ENCODE measurements at places on chromosomes 4 and X.

DNA sequence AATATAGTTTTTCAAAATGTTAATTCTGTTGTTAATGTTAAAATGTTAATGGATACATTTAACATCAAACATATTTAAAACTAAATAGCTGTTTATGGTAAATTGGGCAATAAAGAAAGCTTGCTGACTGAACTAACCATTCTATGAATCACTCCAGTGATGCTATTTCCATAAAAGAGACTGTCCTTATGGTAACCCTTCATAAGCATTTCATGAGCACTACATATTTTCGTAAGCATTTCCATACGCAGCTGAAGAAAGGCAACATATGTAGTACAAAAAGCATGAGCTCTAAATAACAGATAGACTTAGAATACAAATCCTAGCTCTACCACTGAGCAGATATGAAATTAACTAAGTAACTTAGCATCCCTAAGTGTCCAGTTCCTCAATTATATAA is 188.9 kb downstream of the COL25A1 start:
- no peak for DNase-seq

GRCh38 chrX:74534569-74535038 is 79.8 kb downstream of the RLIM start:
- DNase-seq: no peak

DNA sequence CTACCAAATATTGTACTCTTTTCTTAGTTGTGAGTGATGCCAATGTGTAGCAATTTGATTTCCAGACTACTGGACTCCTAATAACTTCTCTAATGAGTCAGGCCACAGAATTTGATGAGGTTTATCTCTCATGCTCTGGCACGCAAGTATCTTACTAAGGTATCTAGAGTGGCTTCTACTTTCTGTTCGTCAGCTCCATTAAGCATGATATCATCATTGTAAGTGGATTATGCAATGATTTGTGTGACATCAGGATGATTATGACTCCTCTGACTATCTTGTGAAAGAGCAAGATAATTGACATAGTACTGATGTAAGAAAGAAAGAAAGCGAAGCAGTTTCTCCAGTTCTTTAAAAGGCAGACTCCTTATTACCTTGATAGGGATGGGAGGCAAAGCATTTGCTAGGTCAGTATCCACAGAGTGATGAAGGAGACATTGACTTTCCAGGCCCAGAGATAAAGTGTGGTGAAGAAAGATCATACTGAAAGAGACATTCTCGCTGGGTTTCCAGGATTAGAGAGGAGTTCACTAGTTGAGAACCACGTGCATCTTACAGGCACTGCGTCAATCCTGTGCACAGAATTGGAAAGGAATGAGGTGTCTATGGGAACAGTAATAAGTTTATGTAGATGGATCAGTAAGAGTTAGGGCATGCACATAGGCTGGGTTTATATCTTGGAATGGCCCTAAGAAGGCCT is 161.9 kb upstream of the STK26 start:
- DNase-seq: no peak

DNA sequence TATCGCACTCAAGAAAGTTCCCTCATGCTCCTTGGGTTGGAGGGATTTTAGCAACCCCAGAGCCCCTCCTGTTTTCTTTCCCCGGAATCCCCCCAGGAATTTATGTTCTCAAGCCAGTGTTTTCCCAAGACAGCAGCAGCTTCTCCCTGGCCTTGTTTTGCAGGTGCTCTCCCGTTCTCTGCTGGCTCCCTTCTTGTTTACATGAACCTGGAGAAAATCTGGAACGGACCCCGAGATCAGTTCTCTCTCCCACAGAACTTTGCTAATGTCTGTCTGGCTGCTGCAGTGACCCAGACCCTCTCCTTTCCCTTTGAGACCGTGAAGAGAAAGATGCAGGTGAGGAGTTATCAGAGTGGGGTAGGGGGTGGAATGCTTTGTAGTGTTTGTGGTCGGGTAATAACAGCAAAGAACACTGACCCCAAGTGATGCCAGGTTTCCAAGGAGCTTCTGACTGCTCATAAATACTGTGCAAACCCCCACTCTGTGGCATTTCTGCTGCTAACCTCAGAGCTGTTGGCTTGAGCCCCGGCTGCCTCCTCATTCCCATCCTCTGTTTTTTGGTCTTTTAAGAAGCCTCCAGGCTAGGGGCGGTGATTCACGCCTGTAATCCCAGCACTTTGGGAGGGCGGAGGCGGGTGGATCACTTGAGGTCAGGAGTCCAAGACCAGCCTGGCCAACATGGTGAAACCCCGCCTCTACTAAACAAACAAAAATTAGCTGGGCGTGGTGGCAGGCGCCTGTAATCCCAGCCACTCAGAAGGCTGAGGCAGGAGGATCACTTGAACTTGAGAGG is 11.1 kb downstream of the SLC25A43 start:
- peak; percentile 13 for DNase-seq

DNA sequence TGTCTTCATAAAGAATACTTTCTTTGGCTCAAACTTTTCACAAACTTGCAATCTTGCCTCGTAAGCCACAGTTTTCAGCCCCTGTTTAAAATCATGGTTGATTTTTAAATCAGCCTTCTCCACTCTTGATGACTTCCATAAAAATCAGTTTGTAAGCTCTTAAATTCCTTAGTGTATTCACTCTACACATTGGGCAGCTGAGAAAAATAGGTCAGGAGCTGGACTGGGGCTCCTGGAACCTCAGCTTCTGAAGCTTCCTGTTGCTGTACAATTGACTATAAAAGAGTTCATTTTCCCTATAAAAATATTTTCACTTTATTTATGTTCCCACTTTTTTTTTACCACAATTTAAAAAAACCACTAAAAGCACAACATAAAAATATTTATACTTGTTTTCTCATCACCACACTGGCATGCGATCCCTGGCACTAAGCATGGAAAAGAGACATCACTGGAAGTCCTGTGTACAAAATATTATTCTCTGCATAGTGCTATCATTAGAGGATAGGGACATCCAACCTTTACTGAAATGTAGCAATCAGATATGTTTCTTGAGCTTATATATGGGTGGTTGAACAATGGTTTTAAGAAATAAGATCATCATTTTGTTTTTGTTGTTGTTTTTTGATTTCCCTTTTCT is 345.7 kb downstream of the FBXO8 start:
- no peak for DNase-seq

Measured in Ammon's horn (tissue), 1 donor.